CD4-positive, alpha-beta T cell treated with Interleukin-21 for 1 hour (primary cell): ENCODE measurements at places on chromosomes 4 and X.

DNA sequence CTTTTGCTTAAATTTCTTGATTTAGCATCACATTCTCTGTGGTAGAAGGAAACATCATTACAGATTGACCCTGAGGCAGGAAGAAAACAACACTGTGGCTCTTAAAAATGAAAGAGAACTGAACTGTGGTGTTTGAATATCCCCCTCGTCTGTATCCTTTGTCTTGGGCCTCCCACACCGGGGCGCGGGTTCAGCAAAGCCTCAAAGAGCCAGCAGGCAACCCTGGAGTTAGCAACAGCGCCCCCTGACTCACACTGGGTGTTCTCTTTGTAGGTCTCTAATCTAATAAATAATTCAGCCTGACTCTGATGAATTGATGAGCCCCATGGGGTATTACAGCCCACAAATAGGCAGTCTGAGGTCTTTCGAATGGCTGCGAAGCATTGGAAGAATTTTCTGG lies 46.1 kb upstream of the CTSO start:
- no peak for DNase-seq

- DNase-seq = no peak
Measured at GRCh38 chr4:105710678-105711077, 2.1 kb downstream of the GSTCD start.

- no peak for DNase-seq
Measured at GRCh38 chr4:164169591-164169990, 584.3 kb upstream of the SMIM31 start.

DNA sequence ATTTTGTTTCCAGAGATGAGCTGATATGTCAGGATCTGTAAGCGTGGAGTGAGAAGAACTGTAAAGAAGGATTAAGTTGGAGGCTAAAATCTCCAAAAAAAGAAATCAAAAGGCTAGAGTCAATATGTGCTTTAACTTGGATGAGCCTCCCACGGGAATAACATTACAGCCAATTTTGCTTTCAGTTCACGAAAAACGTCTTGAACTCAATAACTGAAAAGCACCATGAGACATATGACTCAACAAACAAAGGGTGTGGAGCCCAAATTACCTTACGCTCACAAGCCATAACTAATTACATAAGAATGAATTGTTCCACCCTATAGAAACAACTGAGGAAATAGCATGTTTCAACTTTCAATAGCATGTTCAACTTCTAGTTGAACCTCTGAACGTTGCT lies 22.3 kb downstream of the TMPRSS11D start:
- DNase-seq = no peak

- DNase-seq = peak; percentile 61
Measured at GRCh38 chr4:102759831-102760644, 730 bp downstream of the MANBA start.

DNA sequence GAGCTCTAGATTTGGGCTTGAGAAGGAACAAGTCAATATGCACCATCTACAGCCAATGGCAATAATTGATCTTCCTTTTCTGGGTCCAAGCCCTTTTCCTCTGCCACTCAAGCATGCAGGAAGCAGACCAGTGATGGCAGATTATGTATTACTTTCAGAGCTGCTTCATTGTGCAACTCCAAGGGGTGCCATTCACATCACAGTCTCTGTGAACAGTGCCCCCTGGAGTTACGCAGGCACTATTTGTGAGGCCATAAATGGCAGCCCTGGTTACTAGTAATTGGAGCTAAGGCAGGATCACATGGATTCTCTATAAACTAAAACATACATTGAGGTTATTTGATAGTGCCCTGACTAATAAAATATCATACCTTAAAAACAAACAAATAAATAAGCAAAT lies 313.4 kb upstream of the SLC7A11 start:
- DNase-seq = no peak

- DNase-seq = no peak
Measured at GRCh38 chr4:168529257-168529656, 32.4 kb downstream of the PALLD start.

DNA sequence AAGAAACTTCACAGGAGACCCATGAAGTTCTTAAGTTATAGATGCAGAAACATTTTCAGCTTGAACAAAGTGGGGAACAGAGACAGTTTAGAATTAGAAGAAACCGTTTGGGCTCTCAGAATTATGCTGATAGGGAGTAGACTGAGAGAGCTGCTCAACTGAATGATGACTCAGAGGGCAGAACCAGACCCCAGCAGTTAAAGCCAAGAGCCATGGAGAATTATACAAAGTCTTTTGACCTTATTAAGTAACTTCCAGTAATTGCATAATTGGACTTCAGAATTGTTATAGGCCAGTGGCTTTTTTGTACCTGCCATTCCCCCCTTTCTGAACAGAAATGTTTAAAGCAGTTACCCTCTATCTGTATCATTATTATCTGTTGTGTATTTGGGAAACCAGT lies 642.1 kb downstream of the CCSER1 start:
- DNase-seq = no peak

GRCh38 chr4:86927843-86928395 lies 6.9 kb upstream of the AFF1 start:
- no peak for DNase-seq

GRCh38 chr4:38663090-38663800 lies 754 bp upstream of the KLF3 start:
- DNase-seq = no peak

DNA sequence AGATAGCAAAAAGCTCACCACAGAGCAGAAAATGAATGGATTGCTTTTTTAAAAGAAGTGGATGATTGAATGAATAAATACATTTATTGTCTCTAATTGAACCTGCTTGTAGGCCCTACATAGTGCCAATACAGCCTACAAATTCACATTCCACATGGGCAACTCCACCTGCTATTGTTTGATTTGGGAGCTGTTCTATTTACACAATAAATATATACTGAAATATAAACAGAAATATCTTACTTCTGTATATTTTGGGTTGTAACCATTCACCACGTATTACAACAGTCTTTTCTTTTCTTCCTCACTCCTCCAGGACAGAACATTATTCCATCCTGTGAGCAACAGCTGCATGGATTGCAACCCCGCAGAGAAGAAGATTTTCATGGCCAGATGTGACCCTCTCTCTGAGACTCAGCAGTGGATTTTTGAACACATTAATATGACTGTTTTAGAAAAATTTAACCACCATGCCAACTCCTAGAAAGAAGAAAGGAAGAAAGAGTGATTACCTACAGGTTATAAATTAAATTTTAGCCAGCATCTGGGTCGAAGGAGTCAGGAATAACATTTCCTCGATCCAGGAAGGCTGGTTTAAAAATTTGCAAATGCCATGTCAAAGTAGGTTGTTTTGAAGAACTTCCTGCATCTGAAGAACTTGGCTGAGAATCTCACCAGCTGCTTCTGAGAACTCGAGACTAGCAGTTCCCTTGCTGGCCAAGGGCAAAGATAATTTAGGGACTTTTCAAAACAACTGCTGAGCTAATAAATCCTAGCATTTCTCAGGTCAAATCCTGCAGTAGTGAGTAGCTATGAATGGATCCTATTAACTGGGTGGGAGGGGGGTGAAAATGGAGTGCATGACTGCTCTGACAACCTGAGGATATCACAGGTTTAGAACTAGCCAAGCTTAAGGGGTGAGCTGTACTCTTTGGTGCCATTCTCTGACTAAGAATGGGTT lies 128.7 kb upstream of the GALNT7 start:
- no peak for DNase-seq
